ENCODE measurements at places on chromosomes 11 and 22.

GRCh38 chr22:42277988-42278776 lies 7.7 kb upstream of the TCF20 start:
- DNase-seq: no peak

- no peak for DNase-seq
These were observed 81.0 kb upstream of the TMEM45B start for GRCh38 chr11:129734654-129735053.

GRCh38 chr11:86446163-86446923 lies 71.7 kb downstream of the CCDC81 start:
- no peak for DNase-seq

- DNase-seq: no peak
These were observed 339.6 kb downstream of the TBC1D22A start for GRCh38 chr22:47102081-47102480.

DNA sequence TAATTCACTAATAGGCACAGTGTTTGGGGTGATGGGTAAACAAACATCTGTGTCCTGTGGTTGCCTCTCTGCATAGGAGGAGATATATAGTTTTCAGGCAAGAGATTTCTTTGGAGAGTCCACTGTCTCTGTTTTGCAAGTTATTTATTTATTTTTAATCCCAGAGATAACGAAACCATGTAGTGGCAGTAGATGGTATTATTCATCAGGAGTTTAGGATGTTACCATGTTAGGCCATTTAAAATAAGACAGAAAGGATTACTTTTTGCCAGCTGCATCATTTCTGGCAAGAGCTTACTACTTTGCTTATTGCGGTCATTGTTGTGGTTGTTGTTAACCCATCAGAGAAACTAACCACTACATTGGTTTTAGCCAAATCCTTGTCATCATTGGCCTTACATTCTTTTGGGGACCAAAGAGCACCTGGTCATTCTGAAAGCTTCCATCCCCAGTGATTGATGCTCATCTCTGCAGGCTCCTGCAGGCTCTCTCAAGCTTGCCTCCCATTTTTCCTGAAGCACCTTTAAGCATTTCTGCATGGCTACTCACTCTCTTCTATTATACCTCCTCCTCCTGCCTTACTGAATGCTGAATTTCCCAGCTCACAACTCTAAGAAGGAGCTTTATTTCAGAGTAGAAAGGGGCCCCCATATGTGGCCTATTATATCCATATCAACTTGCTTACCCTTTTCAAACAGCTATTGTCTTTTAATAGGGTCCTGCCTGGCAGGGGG lies 84.4 kb downstream of the CSTPP1 start:
- DNase-seq: no peak
